ELF-1 (cell line): ENCODE measurements at places on chromosomes 13 and 19.

DNA sequence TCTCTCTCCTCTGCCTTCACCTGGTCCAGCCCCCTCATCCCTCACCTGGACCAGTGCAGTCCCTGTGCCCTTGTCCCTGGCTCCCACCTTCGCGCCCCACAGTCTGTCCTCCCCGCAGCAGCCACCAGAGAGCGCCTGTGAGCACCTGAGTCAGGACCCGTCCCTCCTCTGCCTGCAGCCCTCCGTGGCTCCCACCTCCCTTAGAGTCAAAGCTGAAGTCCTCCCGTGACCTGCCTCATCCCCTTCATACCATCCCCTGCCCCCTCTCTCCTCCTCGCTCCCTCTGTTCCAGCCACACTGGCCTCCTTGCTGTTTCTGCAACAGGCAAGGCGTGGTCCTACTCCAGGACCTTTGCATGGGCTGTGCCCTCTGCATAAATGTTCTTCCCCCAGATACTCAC, 10.3 kb downstream of the CELF5 start:
- no peak for DNase-seq

DNA sequence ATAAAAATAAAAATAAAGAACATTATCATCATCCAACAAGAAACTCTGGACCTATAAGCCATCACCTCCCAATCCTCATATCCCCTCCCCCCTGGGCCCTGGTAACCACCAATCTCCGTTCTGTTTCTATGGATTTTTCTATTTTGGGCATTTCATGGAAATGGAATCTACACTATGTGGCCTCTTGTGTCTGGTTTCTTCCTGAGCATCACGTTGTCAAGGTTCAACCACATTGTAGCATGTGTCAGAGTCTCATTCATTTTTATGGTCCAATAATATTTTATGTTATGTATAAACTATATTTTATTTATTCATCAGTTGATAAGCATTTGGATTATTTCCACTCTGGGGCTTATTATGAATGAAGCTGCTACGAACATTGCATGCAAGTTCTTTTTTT, 26.9 kb downstream of the SULT2B1 start:
- no peak for DNase-seq

- DNase-seq, result no peak
These were observed 17.4 kb downstream of the NMRK2 start for GRCh38 chr19:3949997-3950859.

- DNase-seq, result no peak
These were observed 17.5 kb downstream of the CEACAM3 start for GRCh38 chr19:41813911-41814310.

- DNase-seq, result no peak
These were observed 208.5 kb downstream of the ZNF536 start for GRCh38 chr19:30580673-30581072.

- no peak for DNase-seq
These were observed 81.2 kb downstream of the CDK8 start for GRCh38 chr13:26335158-26335557.

GRCh38 chr19:8208922-8209461, at the start of gene CERS4:
CERS4 (plus strand) TSS chr19:8209370; CDS start chr19:8251077, 41,707 bp downstream.
- no peak for DNase-seq

- DNase-seq, result no peak
These were observed 93.5 kb upstream of the ANKRD10 start for GRCh38 chr13:111008351-111008750.

GRCh38 chr13:48641404-48641803, 12.3 kb upstream of the CYSLTR2 start:
- DNase-seq, result no peak

DNA sequence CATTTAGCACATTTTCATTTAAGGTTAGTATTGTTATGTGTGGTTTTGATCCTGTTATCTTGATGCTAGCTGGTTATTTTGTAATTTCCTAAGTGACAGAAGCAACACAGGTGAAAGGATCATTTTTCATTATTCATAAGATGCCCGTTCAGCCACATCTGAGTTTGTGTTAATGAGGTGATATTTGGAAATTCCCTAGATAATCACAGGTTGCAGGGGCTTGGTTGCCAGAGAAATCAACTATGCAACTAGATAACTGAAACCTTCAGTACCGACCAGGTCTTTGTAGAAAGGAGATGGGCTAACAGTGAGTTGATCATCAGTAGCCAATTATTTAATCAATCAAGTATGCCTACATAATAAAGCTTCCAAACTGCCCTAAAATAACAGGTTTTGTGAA, 121.3 kb upstream of the UFM1 start:
- DNase-seq, result no peak

DNA sequence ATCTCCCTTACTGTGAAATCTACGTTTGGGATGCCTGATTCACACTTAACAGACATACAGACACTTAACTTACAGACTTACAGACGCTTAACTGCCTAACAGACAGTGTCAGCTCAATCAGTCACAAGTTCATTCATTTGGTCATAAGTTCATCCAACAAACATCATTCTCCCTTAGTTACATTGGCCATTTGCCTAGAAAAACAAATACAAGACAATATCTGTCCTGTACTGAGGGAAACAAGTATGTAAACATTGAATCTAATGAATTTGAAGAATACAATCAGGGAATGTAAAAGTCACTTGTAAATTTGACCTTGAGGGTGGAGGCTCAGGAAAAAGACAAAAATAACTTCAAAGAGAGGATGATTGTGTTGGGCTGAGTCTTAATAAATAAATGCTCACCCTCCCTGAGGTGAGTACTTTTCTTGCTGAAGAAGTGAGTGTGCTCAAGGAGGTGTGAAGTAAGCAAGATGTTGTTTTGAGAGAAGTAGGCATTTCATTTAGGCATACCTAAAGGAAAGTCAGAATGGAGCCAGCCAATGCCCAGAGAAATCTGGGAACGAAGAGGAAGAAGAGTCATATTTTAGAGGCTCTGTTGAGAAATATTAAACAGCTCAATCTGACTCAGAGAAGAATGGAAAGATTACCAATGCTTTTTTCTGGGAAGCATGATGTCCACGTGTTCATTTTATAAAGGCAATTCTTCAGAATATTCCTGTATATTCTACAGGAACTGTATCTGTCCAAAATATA, 958.4 kb upstream of the SLC10A2 start:
- no peak for DNase-seq

DNA sequence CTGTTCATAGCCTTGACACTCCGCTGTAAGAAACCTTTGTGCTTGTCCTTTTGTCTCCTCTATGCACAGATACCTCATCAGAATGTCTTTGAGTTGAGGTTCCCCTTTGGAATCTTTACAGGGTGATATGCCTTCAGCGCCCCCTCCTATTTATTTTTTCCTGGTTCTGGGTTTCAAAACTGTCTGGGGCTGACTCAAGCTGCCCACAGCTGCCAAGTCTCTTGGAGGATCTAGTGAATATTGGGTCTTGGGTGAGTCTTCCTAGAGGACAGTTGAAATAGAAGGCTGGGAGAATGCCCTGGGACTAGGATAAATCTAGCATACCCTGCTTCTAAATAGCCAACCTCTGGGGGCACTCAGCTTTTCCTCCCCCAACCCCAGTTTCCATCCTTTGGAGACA, 930 bp downstream of the ZNF136 start:
- no peak for DNase-seq

DNA sequence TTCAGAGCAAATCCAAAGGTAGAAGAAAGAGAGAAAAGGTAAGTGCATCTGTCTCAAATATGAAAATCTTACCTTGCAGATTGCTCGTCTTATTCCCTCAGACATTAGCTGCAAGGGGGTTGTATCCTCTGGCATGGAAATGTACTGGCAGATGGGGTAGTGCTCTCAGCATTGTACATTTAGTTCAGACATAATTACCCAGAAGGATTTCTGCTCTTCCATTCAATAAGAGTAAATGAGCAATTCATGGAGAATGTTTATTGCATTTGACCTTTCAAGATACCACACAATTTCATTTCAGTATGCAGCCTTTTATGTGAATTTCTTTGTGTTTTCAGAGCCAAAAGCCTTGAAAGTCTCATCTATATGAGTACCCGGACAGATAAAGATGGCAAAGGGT, 63.8 kb downstream of the SCEL start:
- DNase-seq, result no peak
